ENCODE measurements at places on chromosomes 3 and 15.

GRCh38 chr3:24433838-24434591, 60.6 kb downstream of the THRB start:
- DNase-seq, result no peak

- no peak for DNase-seq
These were observed 3.8 kb downstream of the PLD1 start for GRCh38 chr3:171806200-171807128.

GRCh38 chr3:1252061-1252430, 159.2 kb downstream of the CNTN6 start:
- no peak for DNase-seq

DNA sequence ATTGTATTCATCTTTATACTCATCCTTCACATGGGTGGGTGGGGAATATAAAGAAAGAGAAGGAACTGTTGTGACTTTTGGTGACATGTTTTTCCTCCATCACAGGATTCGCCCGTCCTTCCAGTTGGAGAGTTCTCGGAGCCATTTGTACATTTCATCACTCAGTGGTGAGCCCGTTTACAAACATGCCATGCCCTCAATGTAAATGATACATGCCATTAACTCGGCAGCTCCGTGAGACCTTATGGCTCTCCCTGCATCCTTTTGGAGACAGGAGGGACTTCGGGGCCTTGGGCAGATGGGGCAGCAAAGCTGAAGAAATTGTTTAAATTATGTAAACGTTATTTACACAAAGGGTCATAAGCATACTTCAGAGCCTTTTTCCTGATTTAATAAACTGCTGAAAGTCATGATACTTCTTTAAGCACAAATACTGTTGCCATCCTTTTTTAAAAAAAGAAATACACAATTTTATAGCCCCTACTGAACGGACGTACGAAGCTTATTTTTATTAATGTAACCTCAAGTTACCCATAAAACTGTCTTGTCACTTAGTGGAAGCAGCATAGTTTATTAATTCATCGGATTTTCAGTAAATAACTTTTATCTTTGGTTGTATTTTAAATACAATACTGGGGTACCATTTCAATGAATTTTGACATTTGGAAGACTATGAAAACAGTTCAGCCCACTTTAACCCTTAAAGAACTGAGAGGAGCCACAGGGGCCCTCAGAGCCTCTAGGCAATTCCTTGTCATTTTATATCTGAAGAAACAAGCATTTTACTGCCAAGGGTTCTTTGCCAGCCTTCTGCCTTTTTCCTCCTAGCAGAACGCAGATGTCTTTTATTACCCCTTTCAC, 55.6 kb upstream of the SKOR1 start:
- DNase-seq, result no peak

DNA sequence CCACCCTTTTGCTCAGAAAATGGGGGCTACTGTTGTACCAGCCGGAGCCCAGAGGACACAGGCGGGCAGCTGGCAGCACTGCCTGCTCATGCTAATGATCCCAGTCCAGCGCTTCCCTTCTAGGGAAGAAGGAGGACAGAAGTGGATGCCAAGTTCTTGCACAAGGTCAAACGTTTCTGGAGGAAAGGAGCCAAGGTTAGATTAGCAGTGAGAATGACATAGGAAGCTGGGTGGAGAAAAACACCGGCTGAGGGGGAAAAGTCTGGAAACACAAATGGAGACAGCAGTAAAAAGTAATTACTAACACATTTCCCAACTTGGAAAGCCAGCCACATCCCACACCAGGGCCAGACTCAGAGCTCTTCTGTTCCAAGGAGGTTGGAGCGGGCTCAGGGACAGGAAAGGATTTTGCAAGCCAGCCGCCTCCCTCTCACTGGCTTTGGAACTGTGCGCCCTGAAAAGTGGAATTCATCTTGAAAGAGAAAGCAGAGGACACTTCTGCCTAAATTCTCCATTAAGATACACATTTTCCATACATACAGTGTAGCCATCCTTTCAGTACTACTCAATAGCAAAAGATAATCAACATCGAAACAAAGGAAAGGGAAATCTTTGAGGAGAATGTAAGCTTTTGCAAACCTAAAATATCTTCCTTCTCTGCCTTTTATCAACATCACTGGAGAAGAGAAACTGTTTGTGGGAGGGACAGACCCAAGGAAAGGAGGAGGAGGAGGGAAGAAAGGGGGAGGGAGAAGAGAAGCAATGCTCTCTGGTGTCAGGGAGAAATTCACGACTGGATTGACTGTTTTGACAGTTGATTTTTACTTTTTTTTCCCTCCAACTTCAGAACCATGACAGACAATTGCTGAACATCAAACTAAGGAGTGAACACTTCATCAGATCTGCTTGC, 133.6 kb downstream of the CD47 start:
- DNase-seq, result no peak

DNA sequence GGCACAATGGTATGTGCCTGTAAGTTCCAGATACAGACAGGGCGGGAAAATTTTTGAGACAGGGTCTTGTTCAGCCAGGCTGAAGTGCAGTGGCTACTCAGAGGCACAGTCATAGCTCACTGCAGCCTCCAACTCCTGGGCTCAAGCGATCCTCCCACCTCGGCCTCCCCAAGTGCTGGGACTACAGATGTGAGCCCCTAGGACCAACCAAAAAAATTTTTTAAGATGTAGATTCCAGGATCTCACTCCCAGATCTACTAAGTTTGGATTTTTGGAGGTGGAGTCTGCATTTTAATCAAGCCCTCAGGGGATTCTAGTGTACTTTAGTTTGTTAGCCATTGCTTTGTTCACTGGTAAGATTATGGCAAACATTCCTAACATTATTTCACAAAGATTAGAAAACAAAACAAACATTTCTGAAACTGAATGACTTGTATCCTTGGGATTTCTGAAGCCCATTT, 2.7 kb downstream of the LIPH start:
- DNase-seq, result no peak

- no peak for DNase-seq
These were observed 5.3 kb downstream of the CRELD1 start for GRCh38 chr3:9938966-9939365.

DNA sequence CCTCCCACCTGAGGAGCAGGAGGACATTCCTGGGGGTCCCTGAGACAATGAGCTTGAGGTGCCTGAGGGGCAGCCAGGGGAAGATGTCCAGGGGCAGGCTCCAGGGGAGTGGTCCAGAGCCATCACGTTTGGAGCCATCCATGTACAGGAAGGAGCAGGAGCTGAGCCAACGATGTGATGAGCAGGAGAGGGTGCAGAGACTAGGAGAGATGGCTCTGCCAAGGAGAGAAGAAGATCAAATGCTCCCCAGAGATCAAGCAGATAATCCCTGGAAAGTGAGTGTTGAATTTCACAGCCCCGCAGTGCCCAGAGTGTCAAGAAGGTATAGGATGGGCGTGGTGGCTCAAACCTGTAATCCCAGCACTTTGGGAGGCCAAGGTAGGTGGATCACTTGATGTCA, 97.8 kb upstream of the HERC1 start:
- no peak for DNase-seq

- no peak for DNase-seq
These were observed 144.5 kb upstream of the BCL6 start for GRCh38 chr3:187889601-187890404.

DNA sequence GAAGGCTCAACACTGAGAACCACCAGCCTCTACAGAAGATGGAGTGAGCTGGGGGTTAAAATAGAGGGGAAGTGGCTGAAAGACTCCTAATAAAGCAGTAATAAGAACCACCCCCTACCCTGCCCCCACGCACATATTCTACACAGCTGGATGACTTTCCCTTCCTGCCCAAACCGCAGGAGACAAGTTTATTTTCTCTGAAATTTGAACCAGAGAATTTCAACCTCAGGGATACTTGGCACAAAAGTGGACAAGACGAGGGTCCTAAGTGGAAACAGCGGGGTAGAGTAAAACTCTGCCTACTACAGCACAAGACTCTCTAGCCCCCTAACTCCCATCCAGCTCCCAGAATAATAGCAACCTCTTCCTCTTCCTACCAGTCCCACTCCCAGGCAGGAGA, 28.4 kb downstream of the USF3 start:
- DNase-seq, result no peak

DNA sequence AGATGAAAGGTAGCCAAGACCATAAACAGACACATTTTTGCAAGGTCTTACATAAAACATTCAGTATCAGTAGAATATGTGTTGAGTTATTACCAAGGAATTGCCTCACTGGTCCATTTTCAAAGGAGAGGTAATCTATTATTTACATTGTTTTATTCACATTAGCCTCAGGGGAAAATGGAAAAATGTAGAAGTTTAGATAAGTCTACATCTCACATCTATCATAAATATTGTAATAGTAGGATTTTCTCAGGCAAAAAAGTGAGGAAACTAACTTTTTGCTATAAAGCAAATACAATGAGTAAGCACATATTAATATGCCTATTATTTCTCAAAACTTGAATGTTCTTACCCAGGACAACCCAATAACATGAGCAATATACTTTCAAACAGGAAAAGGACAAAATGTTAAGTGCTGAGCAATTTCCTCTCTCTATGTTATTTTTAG, 184.6 kb upstream of the AGTR1 start:
- no peak for DNase-seq

DNA sequence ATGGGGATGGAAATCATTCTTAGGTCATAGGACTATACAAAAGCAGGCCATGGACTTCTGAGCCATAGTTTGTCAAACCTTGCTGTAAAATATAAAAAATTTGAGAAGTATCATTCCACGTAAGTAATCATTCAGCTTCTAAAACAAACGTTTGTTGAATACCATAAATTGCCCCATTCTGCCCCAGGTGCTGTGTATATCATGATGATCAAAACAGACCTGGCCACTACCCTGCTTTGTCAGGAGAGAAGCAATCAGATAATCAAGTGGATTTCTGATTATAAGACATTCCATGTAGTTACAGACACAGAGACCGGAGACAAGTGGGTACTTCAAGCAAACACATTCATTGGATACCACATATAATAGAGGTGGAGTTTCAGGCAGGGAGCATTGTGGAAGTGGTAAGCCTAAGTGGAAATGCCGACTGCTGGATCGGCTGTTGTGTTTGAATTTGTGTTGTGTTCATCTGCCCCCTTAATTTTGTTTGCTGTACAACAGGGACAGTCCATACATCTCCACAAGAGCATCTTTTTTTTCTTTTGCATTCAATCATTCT, 61.7 kb downstream of the TGFBR2 start:
- no peak for DNase-seq

DNA sequence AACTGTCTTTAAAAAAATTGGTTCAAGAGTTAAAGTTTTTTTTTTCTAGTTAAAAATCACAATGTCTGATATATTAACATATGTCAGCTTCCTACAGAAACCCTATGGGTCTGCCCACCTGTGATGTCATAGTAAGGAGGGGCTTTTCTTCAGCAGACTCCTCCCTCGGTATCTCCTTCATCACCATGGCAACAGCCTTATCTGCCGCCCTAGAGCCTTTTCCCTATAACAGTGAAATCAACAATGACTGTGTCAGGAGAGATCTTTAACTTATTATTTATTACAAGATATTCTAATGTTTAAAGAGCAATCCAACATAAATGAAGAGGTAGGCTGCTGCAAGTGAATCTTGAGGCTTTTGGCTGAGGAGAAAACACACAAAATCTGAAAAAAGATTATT, 138.7 kb downstream of the PEX5L start:
- no peak for DNase-seq

- no peak for DNase-seq
These were observed 36.4 kb upstream of the MYZAP start for GRCh38 chr15:57555270-57555669.

DNA sequence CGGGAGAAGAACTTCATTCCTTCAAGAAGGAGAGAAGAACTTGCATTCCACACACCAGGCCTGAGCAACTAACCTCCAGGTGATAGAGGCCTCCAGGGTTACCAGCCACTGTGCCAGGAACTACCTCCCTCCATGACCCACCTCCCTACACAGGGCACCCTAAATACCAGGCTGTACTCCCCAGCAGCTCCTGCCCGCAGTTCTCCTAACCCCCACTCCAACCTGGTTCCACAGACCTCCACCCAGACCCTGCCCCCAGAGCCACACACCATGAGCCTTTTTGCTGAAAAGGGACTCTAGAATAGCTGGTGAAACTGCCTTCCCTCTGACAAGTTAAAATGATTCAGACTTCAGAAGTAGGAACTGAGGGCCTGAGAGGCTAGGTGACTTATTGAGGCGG, 8.2 kb downstream of the IGDCC3 start:
- DNase-seq, result no peak

- DNase-seq, result no peak
These were observed 249.6 kb upstream of the ROBO1 start for GRCh38 chr3:80017369-80017768.

- DNase-seq, result no peak
These were observed 1.3 kb downstream of the HDDC3 start for GRCh38 chr15:90930861-90931574.

GRCh38 chr3:101836652-101837598, 12.4 kb upstream of the NFKBIZ start:
- DNase-seq, result no peak

DNA sequence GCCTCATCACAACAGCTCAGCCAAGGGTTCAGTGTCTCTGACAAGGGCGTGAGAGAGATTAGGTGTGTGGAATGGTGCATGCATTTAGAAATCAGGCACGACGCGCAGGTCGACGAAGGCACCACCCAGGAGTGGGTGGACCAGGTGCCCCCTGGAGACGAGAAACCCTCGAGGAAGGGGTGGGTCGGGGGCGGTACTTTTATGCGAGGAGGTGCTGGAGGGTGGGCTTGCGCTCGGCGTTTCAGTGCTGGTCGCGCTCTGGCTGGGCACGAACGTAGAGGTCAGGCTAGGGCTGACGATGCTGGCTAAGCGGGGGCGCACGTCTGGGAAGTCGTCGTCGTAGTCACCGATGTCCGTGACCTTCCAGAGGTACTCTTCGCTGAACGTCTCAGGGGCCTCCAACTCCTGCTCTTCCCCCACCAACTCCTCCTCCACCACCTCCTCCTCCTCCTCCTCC, 393 bp downstream of the ERICH6 start:
- no peak for DNase-seq

DNA sequence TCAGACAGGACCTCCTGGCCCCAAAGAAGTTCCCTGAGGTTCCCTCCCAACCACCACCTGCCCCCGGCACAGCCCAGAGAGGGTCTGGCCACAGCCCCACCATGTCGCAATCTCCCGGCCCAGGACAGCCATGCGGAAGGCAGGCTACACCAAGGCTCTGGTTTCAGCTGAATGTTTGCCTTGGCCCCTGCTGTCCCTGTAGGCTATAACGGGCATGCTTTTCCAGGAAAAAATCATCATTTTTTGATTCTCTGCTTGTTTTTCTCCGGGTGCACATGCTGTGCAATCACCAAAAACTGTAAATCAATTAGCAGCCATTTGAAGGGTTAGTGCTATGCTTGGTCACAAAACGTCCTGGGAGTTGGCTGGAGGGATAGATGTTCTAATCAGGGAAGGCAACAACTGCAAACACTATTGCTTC, 142.7 kb upstream of the IGF1R start:
- DNase-seq, result no peak

- DNase-seq, result no peak
These were observed 475 bp upstream of the SPINT1 start for GRCh38 chr15:40843261-40843884.

- DNase-seq, result no peak
These were observed 2.2 kb downstream of the ICE2 start for GRCh38 chr15:60476713-60477112.

GRCh38 chr15:98937413-98938104, 70.0 kb downstream of the PGPEP1L start:
- DNase-seq, result no peak

- DNase-seq, result no peak
These were observed 68.4 kb downstream of the TLE3 start for GRCh38 chr15:70029297-70029701.
